ELR (cell line): ENCODE measurements at places on chromosomes 12 and 14.

DNA sequence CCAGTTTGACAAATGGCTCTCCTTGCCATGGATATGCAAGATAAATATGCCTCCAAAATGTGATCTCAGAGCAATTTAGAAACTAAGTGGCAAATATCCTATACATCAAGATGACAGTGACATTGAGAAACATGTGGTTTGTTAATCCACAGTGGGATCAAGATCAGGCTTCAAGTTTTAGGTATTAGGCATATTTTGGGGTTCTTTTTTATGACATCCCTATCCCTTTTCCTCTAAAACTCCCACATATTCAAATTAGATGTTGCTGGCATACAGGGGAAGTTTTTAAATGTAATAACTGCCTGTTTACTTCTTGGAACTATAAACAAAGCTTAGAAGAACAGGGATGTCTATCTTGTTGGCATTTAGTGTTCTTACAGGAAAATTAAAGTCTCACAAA, 179.4 kb downstream of the CRADD start:
- DNase-seq = no peak

GRCh38 chr12:89372584-89373370, 20.5 kb upstream of the DUSP6 start:
- DNase-seq = no peak

DNA sequence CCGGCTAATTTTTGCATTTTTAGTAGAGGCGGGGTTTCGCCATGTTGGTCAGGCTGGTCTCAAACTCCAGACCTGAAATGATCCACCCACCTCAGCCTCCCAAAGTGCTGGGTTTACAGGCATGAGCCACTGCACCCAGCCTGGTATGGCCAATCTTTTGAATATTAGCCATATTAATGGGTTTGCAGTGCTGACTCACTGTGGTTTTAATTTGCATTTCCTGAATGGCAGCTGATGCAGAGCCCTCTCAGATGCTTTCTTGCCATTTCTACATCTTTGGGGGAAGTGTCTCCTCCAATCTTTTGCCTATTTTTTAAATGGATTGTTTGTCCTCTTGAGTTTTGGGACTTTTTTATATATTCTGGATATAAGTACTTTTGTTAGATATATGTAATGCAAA, 55.5 kb upstream of the NPAS3 start:
- DNase-seq = no peak

- DNase-seq = no peak
Measured at GRCh38 chr14:48900565-48900964, 685.6 kb downstream of the RPS29 start.

GRCh38 chr14:91204657-91205056, 39.8 kb downstream of the GPR68 start:
- DNase-seq = no peak

- DNase-seq = no peak
Measured at GRCh38 chr12:77089686-77090220, 24.4 kb upstream of the E2F7 start.

DNA sequence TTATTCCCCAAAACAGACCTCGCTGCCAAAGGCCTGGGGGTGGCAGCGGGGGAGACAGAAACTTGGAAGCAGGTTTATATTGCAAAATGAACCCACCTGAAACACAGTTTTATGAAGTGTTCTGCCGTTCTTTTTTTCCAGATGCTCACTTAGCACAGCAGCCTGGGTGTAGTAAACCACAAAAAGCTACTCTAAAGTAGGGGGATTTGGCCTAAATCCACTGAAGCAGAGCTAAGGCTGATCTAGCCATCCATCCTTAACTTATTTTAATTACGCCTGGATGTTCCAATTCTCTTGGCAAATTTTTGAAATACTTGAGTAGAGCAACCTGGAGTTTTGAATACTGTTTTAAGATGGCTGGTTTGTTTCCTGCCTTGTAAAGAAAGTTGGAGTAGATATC, 121.2 kb downstream of the GPR135 start:
- no peak for DNase-seq

GRCh38 chr12:94457311-94457710, 2.4 kb downstream of the CEP83 start:
- DNase-seq = peak; percentile 34

- no peak for DNase-seq
Measured at GRCh38 chr14:64289571-64289970, 4.6 kb downstream of the ESR2 start.

GRCh38 chr12:99111600-99111999, 466.5 kb downstream of the APAF1 start:
- no peak for DNase-seq

DNA sequence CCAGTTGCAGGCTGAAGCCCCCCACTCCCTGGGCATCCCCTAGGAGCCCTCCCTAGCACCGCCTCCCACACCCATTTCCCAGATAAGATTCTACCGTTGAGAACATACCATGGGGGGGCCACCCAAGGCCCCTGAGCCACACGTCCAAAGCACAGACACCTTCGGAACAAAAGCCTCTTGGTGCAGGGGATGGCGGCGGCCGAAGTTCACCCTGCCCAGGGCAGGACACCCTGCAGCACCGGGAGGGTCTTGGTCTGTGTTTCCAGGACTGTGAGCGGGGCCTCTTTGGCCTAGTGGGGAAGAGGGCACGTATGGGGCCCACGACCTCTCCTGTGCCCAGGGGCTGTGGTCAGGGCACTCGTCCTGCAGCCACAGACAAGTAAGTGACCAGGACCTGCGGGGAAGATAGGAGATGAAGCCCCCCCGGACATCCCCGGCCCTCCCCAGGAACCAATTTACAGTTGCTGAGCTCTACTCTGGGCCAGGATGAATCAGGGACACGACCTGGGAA, 154.3 kb upstream of the C14orf180 start:
- DNase-seq = no peak

DNA sequence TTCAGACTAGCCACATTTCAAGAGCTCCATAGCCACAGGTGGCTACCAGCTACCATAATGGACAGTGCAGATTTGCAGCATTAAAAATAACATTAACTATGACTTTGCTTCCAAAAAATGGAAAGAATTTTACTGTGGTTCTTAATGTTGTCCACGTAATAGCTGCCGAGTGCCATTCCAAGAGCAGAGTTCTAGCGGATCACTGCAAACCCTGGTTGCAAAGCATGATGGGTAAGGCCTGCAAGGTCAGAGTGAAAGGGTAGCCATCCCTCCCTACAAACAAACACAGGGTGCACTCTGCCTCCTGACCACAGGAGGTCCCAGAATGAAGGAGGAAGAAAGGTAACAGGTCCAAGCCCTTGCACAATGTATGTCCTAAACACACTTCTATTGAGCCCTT, 157.6 kb downstream of the DPF3 start:
- DNase-seq = peak; percentile 74

GRCh38 chr14:92952481-92953298, 29.7 kb downstream of the CHGA start:
- no peak for DNase-seq

GRCh38 chr14:103543721-103544387, 14.9 kb downstream of the TRMT61A start:
- DNase-seq = peak; percentile 17

DNA sequence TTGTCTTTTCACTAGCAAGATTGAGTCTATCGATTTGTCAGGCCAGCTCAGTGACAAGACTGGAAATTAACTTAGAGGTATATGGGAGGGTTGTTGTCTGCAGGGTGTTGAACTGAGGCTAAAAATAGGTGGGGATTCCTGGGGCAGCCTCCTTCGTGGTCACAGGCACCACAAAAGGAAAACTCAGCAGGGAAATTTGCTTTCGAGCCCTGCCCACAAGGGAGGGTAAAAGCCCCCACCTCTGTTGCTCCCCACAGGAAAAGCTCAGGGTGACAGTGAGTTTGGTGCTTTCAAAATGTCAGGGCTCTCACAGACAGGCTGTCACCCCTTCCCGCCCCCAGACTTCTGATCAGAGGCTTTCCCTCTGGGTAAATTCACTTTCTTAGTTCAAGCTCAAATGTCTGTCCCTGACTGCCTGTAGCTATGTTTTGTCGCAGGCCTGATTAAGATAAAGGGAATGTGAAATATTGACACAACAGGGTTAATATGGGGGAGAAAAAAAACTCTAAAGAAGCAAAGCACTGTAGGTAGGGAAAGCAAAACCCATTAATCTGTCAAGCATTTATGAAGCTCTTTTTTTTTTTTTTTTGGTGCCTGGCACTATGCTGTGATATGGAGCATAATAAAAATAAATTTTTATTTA, 11.7 kb upstream of the NFKBIA start:
- peak; percentile 39 for DNase-seq

- no peak for DNase-seq
Measured at GRCh38 chr12:18084080-18084479, 5.9 kb downstream of the RERGL start.

GRCh38 chr12:27951898-27952297, 20.6 kb downstream of the PTHLH start:
- DNase-seq = no peak

GRCh38 chr12:87518481-87518880, 510.7 kb downstream of the C12orf50 start:
- DNase-seq = peak; percentile 8

- DNase-seq = no peak
Measured at GRCh38 chr12:48220701-48221100, 17.6 kb upstream of the OR10AD1 start.
